Putamen (tissue), 1 donor: ENCODE measurements at places on chromosomes 5 and 9.

DNA sequence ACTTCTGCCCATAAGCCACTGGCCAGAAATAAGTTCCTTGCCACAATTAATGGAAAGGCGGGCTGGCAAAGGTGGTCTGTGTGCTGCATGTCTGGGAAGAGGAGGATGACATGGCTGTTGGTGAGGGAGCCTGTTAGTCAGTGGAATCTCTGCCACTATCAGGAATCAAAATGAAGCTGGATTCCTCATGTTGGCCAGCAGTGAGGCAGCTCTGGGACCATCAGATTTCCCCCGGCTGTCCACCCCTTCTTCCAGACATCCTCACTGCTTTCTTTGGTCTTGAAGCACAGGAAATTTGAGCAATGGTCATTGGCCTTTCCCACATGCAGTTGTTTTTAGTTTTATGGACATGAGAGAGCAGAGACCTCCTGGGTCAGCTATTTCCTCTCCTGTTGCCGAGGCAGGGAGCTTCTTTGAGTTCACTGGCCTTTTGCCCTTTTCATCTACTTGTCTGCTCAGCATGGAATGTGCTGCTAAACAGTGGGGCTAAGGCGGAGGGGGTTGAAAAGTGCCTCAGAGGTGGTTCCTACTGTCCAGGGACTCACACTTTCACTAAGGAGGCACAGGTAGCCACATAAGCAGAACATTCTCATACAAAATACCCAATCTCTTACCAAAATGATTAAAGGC is 34.8 kb upstream of the NEURL1B start:
- no peak for DNase-seq

DNA sequence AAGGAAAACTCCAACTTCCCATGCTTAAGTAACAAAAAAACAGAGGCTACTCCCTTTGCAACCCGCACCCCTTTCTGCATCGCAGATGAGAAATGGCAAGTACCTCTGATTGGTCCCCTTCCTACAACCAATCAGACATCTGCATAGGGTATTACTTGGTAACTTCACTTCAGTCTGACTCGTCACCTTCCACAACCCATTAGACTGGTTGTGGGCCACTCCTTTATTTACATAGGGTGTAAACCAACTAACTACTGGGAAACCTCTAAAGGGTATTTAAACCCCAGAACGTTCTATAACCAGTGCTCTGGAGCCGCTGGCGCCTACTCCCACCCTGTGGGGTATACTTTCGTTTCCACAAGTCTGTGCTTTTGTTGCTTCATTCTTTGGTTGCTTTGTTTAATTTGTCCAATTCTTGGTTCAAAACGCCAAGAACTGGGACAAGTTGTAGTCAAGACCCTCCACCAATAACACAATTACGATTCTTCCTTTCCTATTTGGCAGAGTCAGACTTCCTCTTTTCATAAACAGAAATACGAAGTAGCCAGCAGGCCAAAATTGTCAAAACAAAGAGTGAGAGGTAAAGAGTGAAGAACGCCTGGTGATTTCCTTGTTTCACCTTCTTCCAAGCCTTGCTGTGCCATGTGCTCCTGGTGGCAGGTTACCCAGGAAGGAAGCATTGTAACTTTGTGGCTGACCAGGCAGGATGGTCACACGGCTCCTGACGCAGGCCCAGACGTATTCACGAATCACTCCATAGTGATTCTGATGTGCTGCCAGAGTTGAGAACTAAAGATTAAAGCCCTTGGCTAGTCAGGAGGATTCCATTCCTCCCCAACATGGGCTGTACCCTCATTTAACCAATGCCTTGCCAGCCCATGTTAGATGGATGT is 477.4 kb downstream of the ARHGEF28 start:
- DNase-seq, result no peak

DNA sequence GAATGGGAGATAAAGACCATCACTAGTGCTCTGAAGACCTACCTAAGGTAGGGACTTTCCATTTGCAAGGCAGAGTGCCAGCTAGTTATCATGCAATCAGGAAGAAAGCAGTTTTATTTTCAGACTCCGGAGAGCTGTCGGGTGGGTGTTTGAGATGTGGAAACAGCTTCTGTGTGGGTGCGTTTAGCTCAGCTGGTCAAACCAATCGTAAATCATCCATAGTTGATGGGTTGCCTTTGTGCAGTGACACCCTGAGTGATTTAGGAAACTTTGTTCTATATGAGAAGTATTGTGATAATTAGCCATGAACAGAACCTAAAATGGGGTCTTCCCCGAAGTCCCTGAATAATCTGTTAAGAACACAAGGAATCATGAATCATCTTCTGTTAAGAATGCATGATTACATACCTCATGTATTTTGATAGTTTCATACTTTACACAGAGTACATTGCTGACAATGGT is 284.3 kb downstream of the ARHGAP26 start:
- DNase-seq, result peak; percentile 54

DNA sequence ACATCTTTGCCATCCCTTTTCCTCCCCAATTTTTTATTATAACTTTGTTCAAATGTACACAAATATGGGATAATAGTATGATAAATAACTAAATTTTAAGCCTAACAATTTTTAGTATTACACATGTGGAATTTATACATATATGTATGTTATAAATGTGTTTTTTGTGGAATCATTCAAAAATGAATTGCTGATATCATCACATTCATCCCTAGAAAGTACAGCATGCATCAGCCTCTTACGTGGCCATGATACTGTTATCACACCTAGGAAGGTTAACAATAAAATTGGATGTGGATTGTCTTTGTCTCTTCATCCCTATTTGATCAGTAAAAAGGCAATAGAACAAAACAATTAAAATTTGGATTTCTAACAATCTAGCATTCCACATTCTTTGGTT is 73.7 kb upstream of the DAP start:
- DNase-seq, result no peak

- DNase-seq, result no peak
These were observed 4.7 kb downstream of the NOTCH1 start for GRCh38 chr9:136541179-136541578.

DNA sequence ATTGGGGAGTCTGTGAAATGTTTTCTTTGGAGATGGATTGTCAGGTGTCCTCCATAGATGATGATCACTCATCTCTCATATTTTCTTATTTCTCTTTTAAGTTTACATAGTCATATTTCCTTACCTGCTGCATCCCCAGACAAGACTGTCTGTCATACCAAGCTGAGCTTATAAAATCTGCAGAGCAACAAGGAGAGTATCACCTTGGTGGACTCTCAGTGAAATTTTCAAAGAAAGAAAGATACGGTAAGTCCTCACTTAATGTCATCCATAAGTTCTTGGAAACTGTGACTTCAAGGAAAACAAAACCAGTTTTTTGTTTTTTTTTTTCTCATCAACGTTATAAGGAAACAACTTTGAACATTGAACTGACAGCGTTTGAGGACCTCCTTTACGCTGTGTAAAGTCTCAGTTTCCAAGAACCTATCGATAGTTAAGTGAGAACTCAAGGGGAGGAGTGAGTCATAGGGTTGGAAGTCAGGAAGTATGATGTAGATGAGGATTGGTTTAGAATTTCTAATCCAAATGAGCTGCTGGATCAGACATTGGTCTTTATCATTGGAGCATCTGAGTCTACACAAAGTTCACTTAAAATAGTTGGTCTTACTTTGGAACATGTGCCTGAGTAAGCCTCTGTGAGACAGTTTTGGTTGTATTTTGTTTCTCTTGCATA is 45.5 kb downstream of the SPIN1 start:
- DNase-seq, result no peak

GRCh38 chr9:37197158-37198038 is 77.0 kb downstream of the ZCCHC7 start:
- no peak for DNase-seq

DNA sequence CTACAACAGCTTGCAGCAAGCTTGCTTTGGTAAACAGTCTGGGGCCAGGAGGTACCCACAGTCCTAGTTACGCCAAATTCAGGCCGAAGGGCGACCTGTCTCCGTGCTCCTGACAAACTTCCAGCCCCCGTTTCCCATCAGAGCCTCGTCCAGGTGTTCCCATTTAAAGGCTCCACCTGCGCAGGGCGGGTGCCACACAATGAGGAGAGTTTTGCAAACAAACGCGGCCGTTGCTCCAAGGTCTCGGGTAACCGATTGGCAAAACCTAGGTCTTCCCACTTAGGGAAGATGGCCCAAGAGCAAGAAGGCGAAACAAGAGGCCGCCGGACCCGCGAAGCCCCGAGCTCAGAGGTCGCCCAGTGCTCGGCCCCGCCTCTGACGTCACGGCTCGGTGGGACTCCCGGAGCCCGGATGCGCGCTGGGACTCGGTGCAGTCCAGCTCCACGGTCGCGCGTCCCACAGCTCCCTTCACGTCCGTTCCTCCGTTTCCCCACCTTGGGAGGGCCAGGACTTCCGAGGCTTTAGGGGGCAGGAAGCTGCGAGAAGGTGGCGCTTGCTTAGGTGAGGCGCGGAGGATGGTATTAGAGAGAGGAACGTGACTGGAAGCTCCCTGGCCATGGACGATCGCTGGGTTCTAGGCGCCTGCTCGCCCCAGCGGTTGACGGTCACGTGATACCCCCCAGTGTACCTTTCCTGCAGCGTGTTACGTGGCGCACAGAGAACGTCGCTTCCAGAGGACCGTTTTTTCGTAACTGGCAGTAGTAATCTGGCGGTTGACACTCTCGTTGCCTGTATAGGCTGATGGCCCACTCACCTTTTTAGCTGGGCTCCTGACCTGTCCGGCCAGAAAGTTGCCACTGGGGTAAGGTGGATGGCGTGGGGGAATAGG is 41.8 kb upstream of the KDM4C start:
- peak; percentile 34 for DNase-seq

DNA sequence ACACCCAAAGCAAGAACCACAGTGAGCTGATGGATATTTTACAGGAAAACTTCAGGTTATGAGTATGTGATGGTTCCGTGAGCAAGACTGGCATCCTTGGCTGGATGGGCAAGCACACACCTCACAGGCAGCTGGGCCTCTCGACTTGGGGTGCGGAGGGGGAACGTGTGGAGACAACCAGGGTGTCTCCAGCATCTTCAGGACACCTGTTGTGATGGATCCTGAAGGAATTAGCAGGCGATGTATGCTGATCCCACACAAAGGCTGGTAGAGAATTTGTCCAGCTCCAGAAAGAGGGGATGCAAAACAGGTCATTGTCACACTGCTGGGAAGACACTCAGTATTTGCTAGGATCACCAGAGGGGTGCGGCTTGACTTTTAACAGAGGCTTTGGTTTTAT is 42.7 kb downstream of the SECISBP2 start:
- DNase-seq, result no peak
